Panc1 (cell line): ENCODE measurements at places on chromosomes 4 and X. TPM values are rescaled to one million over a fixed set of nuclear protein-coding genes. Genes with fewer than 3 reads are reported as not detected.

The RADX gene
- total RNA-seq, result 5.2 TPM

The RGS12 gene
- 24.3 TPM for total RNA-seq

The USP17L27 gene
- not detected for total RNA-seq

GRCh38 chr4:86917212-86918039, 17.4 kb upstream of the AFF1 start:
- H3K4me1 ChIP-seq, result no peaks in the 10 kb centered on the region
- no peaks in the 10 kb centered on the region; the same call in 1 of the 2 replicates for H3K36me3 ChIP-seq
- no peak overlapping the region for H3K27ac ChIP-seq
- H3K4me3 ChIP-seq, result no peak overlapping the region

DNA sequence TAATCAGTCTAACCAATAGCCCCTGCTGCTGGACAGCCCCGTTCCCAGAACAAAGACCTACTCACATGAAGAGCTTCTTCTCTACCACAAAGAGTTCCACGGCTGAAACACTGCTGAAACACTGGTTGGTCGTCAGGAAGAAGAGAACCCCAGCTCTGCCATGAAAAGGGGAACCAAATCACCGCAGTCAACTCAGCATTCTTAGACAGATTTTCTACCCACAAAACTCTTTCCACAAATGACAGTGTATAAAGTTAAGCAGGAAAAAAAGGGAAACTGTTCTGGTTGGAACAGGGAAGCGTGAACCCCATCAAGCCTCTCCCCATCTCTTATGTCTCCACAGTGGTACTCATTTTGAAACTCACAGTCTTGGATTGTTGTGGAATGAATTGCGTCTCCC, 57.3 kb downstream of the ABCG2 start:
- H3K4me3 ChIP-seq, result no peak overlapping the region
- peaks cover 7% of the 10 kb centered on the region; the same call in 1 of the 2 replicates for H3K4me1 ChIP-seq
- no peak for DNase-seq

DNA sequence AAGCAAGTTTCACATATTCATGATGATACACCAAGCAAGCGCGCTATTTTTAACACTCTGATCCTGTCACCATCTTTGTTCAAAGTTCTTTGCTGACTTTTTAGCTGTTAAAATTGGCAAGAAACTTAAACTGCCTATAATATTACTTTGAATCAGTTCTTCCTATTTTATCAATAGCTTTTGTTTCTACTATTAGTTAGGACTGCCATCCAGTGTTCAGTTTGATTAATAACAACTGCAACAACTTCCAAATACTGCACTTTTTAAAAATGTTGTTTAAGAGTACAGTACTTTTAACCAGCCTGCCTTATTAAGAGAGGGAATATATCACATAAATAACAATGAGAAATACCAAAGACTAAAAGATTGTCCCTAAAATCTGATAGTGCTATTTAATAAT, 614.3 kb downstream of the FAM133A start:
- H3K4me3 ChIP-seq, result no peak overlapping the region
- H3K36me3 ChIP-seq, result no peaks in the 10 kb centered on the region
- no peak overlapping the region for H3K27ac ChIP-seq
- no peaks in the 10 kb centered on the region for H3K27me3 ChIP-seq
- no peak for DNase-seq

DNA sequence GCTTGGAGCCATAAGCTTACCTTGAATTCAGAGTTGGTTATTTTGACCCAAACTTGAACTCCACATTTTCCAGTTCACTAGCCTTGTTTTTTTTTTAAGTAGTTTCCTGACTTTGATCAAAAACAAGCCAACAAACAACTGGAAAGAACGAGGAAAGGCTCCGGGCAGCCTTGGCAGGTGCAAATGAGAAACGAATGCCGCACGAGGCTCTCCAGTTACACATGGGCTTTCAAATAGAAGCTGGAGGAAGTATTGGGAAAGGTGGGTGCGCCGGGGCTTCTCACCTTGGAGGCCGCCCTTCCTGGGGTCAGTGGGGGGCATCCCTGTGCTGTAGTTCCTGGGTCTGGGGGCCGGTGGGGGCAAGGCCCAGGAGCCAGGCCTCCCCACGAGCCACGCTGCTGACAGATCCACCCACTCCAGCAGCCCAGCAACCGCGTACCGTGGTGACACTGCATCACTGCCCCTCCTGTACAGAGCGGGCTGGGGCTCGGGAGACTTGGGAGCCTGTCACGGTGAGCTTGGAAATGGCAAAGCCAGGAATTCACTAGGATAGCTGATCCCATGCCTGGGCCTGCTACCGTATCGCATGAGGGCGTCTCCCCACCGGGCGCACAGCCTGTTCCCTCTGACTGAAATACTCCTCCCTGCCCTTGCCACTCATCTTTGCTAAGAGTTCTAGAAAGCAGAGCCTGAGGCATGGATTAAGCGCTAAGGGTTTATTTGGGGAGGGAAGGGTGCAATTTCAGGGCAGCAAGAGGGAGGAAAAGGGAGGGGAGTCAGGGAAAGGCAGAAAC, 50.9 kb upstream of the ADRA2C start:
- H3K27ac ChIP-seq, result no peak overlapping the region
- H3K36me3 ChIP-seq, result no peaks in the 10 kb centered on the region
- H3K4me3 ChIP-seq, result no peak overlapping the region
- no peak for DNase-seq
- H3K4me1 ChIP-seq, result no peaks in the 10 kb centered on the region

GRCh38 chrX:31287861-31288260, 216.0 kb upstream of the FTHL17 start:
- H3K4me3 ChIP-seq, result no peak overlapping the region
- no peak for DNase-seq
- H3K27ac ChIP-seq, result no peak overlapping the region

- H3K4me1 ChIP-seq, result peaks cover 19% of the 10 kb centered on the region
- DNase-seq, result no peak
- H3K36me3 ChIP-seq, result no peaks in the 10 kb centered on the region
- H3K4me3 ChIP-seq, result no peak overlapping the region
- H3K27me3 ChIP-seq, result no peaks in the 10 kb centered on the region
Measured at GRCh38 chr4:128155874-128156456, 94.9 kb downstream of the LARP1B start.
